ENCODE measurements at places on chromosomes 12 and 14.

GRCh38 chr12:95197636-95198035 lies 19.6 kb downstream of the FGD6 start:
- DNase-seq, result no peak

GRCh38 chr12:92503029-92503931 lies 199.5 kb upstream of the PLEKHG7 start:
- no peak for DNase-seq

DNA sequence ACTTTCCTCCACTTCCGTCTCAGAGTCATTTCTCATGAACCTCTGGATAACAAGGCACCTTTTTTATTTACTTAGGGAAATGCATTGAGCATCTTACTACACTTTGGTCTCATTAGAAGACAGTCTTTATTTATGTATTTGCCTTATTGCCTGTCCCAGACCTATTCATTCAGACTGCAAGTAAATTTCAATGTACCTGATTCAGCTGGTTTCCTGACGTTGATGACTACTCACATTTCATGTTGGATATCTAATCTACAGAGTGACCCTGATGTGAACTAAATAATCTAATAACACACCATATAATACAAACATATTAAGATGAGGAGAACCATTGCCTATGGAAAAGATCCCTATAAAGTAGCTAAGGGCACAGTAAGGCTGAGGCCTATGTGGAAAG lies 267.7 kb downstream of the SLC6A15 start:
- no peak for DNase-seq

DNA sequence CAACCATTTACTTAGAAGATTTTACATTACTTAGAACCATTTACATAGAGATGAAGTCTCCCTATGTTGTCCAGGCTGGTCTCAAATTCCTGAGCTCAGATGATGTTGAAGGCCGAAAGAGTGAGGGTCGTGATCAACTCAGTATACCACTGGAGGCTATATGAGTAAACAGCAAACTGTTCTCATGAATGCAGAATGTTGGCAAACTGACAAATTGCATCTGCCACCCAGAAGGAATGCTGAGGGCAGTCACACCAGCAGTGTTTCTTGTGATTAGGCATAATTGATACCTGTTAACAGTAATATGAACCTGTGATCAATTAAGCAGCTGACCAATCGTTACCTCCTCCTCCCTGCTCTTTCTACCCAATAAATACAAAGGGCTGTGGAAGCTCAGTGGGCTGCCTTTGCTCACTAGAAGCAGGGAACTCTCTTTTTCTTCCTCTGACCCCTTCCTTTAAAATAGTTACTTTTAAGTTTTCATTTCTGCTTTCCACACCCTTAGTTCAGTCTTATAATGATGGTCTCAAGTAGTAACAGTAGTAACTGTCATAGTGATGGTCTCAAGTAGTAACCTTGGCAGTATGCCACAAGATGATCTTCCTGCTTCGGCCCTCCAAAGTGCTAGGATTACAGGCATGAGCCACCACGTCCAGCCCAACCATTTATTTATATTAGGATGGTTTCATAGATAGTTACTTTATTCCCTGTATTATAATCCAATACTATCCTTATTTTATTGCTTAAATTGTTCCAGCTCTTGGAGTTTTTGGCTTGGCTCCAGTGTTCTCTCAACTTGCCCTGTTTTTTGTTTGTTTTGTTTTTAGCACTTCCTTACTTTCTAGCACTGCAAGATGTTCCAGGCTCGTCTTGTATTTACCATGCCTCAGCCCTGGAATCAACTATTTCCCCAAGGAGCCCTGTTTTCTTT lies 25.8 kb downstream of the LIMA1 start:
- DNase-seq, result no peak

GRCh38 chr12:76220980-76221379 lies 127.2 kb downstream of the BBS10 start:
- no peak for DNase-seq

DNA sequence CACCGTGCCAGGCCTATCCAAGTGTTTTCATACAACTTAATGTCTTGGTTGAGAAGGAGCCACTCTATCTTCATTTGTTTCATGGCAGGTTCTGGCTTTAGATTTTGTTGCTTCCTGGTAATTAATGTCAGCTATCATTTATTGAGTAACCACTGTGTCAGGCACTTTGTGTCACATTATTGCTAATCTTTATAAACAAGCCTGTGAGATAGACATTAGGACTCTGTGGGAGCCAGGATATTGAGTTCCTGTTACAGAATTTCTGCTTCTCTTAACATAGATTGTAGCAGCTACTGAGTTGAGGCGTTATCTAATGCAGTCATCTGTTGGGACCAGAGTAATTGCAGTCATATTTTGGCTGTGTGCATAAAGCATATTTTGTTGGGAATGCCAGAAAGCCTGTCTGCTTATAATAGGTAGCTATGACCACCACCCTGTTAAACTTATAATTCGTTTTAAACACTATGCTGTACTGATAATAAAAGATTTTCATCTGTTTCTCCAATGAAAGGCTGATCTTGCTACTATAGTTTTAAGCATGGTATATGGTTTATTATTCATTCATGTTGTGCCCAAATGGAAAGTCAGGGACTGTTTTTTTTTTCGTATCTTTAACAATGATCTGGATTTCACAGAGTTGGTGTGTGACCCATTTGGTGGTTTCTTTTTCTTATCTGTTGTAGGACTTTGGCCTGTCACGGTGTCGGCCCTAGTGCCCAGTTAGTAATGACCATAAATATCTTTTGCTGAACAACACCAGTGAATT lies 432.6 kb downstream of the PCNX1 start:
- DNase-seq, result no peak

DNA sequence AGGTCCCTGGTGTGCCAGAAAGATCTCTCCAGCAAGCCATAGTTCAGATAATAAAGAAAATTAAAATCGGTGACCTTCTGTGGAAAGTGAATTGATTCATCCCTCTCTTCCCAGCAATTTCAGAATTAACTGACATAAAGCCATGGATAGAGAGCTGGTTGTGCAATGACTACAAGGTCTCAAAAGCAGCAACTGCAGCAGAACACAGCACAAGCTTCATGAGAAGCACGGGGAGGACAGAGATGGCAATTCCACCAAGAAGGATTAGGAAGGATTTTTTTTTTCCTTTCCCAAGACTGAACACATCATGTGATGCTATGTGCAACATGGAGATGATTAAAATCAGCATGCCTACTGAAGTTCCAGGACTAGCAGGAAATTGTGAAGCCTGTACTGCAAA lies 154.9 kb upstream of the PLEKHG7 start:
- no peak for DNase-seq

DNA sequence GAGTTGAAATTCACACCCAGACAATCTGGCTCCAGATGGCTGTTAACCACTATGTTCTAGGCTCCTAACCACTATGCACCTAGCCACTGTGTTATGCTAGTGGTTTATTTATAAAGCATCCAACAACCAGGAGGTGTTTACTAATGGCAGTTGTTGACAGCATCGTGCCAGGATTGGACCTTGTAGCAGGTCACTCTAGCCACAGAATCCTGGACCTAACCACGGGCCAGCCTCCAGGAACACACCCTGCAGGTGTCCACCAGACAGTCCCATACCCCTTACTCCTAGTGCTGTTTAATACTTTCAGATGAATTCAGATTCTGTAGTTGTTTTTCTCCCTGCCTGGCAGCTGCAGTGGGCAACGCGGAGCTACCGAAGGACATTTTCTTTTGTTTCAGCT lies 109.4 kb upstream of the MYL2 start:
- DNase-seq, result no peak

DNA sequence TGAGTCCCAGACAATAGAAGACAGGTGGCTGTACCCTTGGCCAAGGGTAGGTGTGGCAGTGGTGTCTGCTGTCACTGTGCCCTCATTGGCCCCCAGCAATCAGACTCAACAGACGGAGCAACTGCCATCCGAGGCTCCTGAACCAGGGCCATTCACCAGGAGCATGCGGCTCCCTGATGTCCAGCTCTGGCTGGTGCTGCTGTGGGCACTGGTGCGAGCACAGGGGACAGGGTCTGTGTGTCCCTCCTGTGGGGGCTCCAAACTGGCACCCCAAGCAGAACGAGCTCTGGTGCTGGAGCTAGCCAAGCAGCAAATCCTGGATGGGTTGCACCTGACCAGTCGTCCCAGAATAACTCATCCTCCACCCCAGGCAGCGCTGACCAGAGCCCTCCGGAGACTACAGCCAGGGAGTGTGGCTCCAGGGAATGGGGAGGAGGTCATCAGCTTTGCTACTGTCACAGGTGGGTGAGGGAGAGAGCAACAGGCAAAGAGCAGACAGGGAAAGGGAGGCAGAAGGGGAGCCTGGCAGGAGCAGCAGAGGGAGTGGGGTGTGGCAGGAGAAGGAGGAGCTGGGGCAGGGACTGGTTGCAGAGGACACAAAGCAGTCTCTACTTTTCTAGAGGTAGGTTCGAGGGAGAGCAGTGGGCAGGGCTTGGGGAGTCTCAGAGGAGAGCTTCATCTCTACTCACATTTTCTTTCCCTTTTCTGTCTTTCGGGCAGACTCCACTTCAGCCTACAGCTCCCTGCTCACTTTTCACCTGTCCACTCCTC lies 452 bp downstream of the INHBE start:
- no peak for DNase-seq

GRCh38 chr12:2794191-2794735 lies 507 bp upstream of the FKBP4 start:
- DNase-seq, result peak; percentile 23

All from tibial artery (tissue), 4 donors.